Right renal cortex interstitium (tissue), 3 donors: ENCODE measurements at places on chromosomes 6 and 20. TPM values are rescaled to one million over a fixed set of nuclear protein-coding genes. Genes with fewer than 3 reads are reported as not detected.

Gene PLCB1
- polyA plus RNA-seq: 51.5 TPM

Gene RRBP1
- 120 TPM for polyA plus RNA-seq

DNA sequence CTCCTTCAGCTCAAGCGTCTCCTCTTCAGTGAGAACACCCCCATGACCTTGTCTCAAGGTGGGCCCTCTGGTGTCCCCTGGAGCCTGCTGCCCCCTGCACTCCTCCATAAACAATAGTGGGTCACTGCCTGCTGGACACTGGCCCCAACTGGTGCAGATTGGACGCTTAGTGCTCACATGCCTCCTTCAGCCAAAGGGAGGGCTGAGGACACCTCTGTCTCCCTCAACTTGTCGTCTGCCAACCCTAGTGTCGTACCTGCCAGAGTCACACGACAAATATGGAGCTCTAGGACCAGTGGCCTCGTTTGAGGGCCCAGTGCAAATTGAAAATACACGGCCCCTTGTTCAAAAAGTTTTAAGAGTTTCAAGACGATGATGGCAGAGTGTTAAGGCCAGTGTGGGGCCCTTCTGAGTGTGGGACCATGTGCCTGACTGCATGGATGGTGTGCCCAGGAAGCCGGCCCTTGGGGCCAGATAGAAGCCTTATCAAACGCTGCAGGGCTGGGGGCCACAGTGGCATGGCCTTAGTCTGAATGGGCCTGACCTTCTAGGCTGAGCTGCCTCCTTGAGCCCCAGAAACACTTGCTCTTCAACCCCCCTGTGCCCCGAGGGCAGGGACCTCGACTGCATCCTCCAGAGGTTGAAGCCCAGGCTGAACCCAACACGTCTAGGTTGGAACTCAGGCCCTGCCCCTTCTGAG, 20.1 kb downstream of the APCDD1L start:
- no peak for DNase-seq

DNA sequence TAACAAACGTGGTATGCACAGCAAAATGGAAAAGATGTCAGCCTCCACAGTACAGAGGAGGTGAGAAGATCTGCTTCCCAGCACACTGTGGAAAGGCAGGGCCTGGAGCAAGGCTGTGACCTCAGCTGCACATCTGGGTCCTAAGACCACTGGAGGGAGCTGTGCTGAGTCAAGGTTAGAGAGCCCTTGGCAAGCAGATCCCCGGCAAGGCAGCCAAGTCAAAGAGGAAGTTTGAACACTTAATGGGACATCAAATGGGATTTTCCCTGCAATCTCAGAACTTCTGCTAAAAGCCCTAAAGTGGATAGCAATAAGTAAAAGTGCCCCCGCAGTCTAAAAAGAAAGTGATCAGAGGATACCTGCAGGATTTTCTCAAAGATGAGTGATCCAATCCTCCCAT, 39.5 kb downstream of the UNC5CL start:
- no peak for DNase-seq

GRCh38 chr6:158244373-158244772, 67.9 kb upstream of the TULP4 start:
- no peak for DNase-seq
